ENCODE measurements at places on chromosomes 2 and 18.

DNA sequence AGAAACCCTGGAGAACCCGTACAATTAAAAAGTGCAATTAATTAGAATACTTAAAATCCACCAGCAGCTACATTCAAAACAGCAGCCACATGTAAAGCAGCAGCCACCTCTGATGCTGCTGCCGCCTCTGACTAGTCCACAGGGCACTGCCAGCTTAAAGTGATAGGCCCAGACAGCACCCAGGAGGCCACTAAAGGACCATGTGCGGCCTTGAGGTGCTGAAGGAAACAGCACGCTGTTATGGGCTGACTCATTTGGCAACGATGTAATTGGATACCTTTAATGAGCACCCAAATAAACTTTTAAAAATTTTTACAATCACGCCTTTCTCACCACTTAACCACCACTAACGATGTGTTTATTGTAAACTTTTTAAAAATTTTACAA is 209.3 kb upstream of the NCKAP5 start:
- DNase-seq, result no peak

DNA sequence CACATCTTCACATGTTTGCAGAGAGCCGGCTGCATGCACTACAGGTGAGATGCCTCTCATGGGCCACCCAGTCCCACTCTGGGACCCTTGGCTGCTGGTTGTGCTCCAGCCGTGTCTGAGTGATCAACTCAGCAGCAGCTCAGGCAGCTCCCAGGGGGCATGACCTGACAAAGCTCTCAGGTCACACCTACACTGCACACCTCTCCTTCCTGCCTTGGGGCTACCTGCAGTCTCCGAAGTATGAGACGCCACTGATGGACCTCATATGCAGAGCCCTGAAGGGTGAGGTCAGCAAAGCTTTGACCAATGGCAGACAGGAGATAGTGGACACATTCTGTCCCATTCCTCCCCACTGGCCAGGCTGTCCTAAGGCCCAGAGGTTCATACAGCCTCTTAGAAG is 51.4 kb downstream of the LBH start:
- no peak for DNase-seq

DNA sequence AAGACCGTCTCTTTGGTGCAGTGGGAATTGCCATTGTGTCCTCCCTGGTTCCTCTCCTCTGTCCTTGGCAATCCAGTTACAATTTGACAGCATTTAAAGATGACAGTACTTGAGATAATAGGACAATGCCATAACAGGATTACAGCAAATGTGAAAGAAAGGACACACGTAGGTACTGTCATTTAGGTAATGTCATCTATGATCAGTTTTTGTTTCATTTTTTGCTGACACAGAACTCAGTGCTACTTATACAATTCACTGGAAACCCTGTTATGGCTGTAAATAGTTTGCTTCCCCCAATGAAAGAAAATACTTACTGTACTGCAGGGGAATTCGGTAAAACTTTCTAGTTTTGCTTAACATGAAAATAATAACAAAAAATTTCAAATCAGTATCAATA is 65.2 kb downstream of the BCL11A start:
- DNase-seq, result no peak

DNA sequence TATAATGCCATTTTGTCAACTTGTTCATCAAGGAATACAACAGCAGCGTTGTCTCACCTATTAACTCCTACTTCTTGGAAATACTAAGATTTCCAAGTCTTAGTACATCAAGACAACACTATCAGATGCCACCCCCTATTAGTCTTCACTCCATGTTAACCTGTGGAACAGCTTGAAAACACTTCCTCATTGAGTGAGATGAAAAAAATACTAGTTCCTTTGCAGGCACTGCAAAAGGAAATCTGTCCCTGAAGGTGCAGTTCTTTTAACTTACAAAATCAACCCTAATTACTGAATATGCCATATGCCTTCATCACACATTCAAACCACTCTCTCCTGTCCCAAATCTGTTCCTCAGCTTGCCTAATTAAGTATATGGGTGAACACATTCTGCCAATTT is 4.0 kb downstream of the CWC22 start:
- no peak for DNase-seq

- DNase-seq, result no peak
Measured at GRCh38 chr2:134109725-134110124, 144.1 kb upstream of the MGAT5 start.

GRCh38 chr2:226536410-226536809 is 263.2 kb downstream of the IRS1 start:
- no peak for DNase-seq

GRCh38 chr2:120856421-120856862 is 120.8 kb downstream of the GLI2 start:
- no peak for DNase-seq

DNA sequence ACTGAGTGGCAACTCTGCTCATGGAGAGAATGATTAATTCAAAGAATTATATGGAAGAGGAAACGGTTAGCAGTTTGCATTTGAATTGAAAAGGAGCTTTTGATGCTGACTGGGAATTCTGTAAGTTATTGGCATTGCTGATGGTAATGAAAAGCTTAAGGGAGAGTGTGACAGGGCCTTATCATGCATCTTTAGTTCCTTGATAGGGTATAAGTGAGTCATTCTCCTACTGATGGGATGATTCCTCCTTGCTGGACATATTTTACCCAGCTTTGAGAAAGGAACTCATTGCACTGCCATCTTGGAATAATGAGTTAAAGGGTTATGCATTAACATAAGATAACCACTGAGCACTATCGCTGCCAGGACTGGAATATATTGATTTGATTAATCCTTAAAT is 740.7 kb downstream of the DCC start:
- DNase-seq, result no peak

GRCh38 chr2:49801898-49802450 is 647.7 kb upstream of the FSHR start:
- no peak for DNase-seq

DNA sequence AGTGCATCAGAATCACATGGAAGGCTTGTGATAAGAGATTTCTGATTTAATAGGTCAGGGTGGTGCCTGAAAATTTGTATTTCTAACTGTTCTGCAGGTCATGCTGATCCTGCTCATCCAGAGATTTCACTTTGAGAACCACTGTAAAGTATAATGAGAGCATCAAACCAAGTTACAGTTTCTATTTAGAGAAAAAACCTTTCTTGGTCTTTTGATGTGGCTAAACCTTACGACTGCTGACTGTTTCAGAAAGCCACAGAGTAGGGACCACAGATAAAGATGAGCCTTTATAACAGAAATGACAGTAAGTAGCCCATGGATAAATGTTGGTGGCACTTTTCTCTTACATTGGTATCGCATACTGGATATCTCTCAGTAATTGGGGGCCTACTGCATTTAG is 109.4 kb upstream of the FANCL start:
- no peak for DNase-seq

GRCh38 chr2:219951099-219951498 is 323.7 kb downstream of the SLC4A3 start:
- no peak for DNase-seq

DNA sequence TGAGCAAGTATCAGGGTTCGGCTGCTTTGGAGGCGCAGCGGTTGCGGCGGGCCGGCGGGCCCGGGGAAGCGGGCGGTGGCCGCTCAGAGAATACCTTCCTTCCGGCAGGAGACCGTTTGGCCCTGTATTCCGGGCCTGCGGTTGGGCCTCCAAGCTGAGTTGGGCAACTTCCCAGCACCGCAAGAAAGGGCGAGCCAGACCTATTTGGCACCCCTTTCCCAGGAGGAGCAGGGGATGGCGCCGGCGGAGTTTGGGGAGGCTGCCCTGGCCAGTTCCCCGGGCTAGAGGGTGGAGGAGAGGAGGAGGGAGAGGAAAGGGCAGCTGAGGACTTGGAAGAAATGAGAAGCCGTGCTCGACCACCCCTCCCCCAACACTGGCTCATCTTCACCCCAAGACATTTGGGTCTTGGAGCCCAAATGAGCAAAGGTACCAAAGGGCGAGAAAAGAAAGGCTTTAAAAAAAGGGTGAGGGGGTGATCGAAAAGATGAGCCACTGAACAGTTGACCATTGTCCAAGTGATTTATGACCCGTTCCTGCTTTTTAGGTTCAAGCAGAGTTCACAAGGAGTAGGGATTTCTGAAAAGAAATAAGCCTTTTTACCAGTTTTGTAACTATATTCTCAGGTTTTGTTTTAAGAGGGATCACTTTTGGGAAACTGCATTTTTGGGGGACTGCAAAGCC is 8.4 kb downstream of the HOXD3 start:
- DNase-seq, result no peak

- no peak for DNase-seq
Measured at GRCh38 chr18:42341423-42341822, 386.4 kb downstream of the PIK3C3 start.

GRCh38 chr2:179181002-179181401 is 83.6 kb downstream of the SESTD1 start:
- DNase-seq, result no peak

- no peak for DNase-seq
Measured at GRCh38 chr2:54881759-54882158, 158.3 kb downstream of the EML6 start.

DNA sequence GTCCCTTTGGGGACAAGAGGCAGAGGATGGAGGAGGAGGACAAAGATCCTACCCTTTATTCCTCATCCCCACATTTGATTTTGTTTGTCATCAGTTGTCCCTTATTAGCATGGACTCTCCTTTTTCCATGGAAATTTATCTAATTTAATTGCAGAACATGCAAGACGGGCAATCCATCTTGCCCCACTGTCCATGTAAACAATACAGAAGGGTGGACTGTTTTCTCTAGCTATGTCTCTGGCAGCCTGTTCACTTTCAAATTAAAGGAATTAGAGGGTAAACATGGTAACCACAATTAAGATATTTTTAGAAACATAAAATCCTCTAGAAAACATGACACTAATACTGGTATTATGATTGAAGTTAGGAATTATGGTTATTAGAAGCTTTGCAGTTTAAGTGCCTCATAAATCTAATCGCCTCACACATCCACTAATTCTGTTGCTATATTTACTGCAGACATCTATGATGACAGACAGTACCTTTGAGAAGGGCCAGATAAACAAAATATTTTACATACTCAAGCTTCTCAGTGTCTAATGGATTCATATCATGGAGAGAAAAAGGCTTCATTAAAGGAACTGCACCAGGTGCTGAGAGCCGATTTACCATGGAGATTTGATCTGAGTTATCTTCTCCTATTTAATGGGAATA is 215.5 kb downstream of the LNPK start:
- DNase-seq, result no peak

- no peak for DNase-seq
Measured at GRCh38 chr18:37065254-37065653, 236.3 kb downstream of the KIAA1328 start.

GRCh38 chr2:59905731-59906130 is 647.7 kb downstream of the BCL11A start:
- no peak for DNase-seq

GRCh38 chr2:8488001-8488738 is 193.7 kb upstream of the ID2 start:
- no peak for DNase-seq
